ENCODE measurements at places on chromosomes 6 and 20.

- no peak for DNase-seq
Observed at GRCh38 chr20:15506311-15506710, 1066.9 kb downstream of the KIF16B start.

- no peak for DNase-seq
Observed at GRCh38 chr6:22690446-22690845, 121.1 kb downstream of the HDGFL1 start.

GRCh38 chr20:33516882-33517281, 27.0 kb downstream of the CBFA2T2 start:
- no peak for DNase-seq

- DNase-seq, result no peak
Observed at GRCh38 chr20:366041-366718, 14.4 kb upstream of the TRIB3 start.

DNA sequence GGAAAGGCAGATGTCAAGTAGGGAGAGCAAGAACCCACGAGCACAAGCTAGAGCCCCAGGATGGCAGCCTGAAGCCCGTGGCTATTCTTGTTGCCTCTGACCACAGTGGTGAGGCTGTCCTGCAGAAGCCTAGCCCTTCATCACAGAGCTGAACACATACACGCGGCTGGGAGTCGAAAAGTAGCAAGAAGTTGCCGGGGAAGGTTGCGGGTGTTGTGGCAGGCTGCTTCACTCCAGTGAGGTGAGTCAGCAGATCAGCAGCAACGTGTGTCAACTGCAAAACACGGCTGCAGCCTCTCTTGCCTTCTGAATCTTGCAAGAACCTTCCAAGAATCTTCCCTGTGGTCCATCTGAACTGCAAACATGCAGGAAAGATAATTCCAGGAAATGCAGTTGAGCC, 10.6 kb upstream of the STX16 start:
- DNase-seq, result no peak

DNA sequence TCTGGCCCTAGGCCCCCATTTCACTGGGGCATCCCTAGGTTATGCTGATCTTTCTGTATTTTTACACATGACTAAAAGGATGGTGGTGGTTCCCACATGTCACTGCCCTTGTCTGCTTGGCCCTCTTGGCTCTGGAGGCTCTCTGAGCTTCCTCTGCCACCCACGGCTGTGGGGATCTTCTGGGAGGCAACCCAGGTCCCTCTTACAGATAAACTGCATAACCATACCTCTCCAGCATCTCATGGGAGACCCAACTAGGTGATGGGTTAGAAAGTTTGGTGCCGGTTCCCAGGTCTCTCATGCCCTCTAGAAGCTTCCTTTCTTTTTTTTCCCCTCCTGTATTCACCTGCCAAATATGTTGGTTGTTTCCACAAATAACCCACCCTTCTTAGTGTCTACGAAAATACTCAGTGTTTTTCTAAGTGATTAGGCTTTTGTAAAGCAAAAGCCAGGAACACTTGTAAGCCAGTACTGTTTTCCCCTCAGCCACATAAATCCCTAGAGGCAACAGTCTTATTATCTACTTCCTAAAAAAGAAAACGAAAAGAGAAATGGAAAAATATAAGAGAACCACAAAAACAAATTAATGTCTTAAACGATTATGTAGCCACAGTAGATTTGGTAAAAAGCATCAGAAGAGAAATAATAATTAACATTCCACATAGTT, 71.7 kb upstream of the SMLR1 start:
- no peak for DNase-seq

DNA sequence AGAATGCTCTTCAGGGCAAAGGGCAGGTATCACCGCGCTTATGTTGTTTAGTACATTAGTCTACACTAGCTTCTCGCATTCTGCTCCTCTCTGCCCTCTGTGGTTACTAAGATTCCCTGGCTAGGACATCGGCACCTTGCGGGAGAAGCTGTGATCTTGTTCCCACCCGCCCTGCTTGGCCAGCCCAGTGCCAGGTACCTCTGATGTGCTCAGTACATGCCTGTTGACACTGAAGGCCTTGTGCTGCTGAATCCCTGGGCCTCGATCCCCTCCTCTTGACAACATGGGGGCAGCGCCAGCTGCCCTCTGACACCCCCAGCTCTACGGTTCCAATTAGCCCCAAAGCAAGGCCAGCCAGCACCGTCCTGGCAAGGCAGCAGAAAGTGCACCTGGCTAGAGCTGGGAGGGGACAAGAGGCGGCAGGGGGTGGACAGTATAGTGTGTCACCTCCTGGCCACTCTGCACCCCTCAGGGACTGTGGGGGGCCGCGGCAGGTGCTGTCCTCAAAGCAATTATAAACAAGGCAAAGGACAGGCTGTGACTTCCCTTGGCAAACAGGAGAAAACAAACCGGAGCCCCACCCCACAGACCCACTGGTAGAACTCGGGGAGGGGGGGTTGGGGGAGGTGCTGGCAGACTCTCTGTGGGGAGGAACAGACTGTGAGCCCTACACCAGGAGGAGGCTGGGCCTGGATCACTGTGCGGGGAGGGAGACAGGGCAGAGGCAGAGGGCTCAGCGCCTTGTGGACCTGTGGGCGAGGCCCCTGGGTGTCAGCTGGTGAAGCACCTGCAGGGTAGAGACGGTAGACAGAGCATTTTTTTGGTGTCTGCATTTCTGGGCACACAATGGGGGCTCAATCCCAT, 7.1 kb downstream of the TFEB start:
- no peak for DNase-seq

- no peak for DNase-seq
Observed at GRCh38 chr20:25369529-25369928, 21.1 kb downstream of the ABHD12 start.

- no peak for DNase-seq
Observed at GRCh38 chr20:59866338-59866737, 67.1 kb downstream of the SYCP2 start.

- DNase-seq, result no peak
Observed at GRCh38 chr20:49561256-49561655, 6.7 kb downstream of the PTGIS start.
